ENCODE measurements at places on chromosomes 12 and 14. TPM values are rescaled to one million over a fixed set of nuclear protein-coding genes. Genes with fewer than 3 reads are reported as not detected.

The C1S gene
- total RNA-seq: 0.13 TPM

The ETNK1 gene
- 39.3 TPM for total RNA-seq

The OTX2 gene
- not detected for total RNA-seq

DNA sequence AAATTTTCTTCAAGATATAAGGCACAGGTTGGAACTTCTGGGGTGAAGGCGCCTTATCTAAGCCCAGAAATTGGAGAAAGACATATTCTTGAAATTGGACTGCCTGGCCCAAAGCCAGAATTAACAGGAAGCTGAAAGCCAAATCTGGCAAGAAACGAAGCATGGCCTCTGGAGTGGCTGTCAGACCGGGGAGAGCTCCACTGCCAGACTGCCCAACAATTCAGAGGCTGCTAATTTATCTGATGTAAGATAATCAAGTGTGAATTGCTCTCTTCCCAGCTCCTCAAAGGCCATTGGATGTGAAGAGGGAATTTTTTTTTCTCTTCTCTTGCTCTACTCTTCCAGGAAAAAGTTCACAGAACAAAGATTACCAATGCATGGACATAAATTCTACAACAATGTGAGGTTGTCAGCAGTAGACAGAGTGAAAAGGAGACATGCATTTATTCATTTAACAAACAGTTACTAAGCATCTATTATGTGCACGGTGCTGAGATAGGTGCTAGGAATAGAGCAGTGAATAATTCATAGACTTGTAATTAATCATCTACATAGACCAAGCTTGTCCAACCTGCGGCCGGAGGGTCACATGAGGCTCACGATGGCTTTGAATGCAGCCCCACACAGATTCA, at the start of gene GDF3:
Gene GDF3, minus strand, starts transcription at position 210 of the 632 bp plus-strand sequence. Its CDS starts 47 bp downstream, at position 163.
- DNase-seq: no peak

DNA sequence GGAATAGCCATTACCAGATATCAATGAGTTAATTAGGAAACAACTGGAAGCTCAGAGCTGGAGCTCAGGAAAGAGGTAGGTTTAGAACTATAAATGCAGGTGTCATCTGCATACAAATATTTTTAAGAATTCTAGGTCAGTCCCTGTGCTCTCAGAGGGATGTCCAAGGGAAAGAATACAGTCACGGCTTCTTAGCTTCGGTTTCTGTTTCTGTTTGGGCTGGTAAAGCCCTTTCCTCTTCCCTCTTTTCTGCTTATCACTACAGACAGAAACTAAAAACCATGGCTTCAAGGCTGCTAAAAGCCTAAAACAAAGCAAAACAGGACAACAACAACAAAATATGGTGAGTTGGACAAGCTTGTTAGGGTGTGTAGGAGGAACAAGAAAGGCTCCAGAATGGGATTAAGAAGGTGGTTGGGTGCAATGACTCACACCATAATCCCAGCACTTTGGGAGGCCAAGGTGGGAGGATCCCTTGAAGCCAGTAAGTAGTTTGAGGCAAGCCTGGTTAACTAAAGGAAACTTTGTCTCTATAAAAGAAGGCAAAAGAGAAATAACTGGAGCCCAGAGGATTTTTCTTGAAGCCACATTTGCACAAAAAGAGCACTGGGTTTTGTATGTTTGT, 113.0 kb downstream of the SEC23A start:
- no peak for DNase-seq

GRCh38 chr14:105602799-105603793, 76.7 kb downstream of the TMEM121 start:
- no peak for DNase-seq

DNA sequence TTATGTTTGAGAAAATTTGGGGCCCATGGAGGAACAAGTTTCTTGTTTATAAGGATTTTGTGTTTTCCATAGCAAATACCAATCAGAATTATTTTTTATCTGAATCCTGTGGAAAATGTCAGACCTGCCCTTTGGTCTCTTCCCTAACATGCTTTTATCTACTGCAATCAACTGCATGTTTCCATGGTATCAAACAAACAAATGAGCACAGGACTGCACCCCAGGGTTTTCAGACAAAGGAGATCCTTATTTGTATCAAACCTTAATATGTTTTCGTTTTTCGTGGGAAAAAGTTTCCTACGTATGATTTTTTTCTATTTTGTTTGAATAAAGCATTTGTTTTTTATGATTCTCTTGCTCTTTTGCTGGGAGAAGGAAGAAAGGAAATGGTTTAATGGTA, 91.1 kb downstream of the GPR135 start:
- no peak for DNase-seq

All from dermis microvascular lymphatic vessel endothelial cell (primary cell).